ENCODE measurements at places on chromosomes 16 and 17.
A peak's percentile ranks its signal among the peaks of the same experiment; 100 is the strongest.

- no peak for DNase-seq
Observed at GRCh38 chr16:10888320-10888937, 11.4 kb downstream of the CIITA start.

DNA sequence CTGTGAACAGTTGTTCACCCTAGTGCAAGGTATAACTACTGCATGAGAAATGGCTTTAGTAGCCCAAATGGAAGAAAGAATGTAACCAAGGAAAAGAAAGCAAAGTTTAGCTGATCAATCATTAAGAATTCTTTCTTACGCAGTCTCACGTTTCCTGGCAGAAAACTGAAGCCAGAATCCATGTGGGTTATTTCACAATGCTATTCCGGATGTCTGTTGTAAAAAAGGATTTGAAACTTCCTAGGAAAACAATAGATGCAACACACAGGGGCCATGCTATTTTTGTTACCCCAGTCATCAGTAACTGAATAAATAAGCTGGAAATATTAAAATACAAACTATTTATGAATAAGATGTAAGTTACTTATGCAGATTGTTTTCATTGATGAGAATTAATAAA, 802.5 kb downstream of the CDH8 start:
- no peak for DNase-seq

- DNase-seq = no peak
Observed at GRCh38 chr16:84050316-84050715, 7.7 kb upstream of the SLC38A8 start.

DNA sequence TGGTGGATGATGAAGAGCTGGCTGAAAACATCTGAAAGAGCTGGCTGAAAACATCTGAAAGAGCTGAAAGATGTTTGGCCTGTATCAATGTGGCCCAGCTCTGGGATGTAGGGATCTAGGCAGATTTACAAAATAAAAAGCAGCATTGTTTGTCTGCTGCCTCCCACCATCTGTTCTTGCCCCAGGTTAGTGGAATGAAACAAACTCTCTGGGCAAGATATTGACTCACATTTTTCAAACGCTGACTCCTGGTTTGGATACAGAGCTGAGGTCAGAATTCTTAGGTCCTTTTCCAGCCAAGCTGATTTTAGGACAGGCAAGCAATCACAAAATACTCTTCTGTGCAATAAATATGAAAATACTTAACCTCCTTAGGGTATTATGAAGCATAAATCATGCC, 139.0 kb downstream of the STX8 start:
- no peak for DNase-seq

DNA sequence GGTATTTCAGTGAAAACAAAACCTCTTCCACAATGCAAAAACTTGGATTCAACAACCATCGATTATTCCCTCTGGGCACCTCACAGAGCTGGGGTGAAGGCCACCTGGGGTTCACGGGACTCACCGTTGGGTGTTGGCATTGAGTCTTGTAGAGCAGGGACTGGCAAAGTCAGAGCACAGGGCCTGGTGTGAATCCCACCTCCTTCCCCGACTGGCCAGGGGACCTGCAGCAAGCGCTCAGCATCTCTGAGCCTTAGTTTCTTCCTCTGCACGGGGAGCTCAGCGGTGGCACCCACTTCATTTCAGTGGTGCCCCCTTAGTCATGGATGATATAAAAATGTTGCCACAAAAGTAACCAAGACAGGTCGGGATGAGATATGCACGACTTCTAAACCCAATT, 100.4 kb downstream of the METRNL start:
- DNase-seq = peak; percentile 45

GRCh38 chr16:81485824-81486539, 41.4 kb downstream of the CMIP start:
- DNase-seq = no peak

Data from sciatic nerve (tissue), 2 donors.